ENCODE measurements at places on chromosomes 7 and 10.

GRCh38 chr7:35784332-35784731, 16.5 kb upstream of the SEPTIN7 start:
- DNase-seq = no peak

DNA sequence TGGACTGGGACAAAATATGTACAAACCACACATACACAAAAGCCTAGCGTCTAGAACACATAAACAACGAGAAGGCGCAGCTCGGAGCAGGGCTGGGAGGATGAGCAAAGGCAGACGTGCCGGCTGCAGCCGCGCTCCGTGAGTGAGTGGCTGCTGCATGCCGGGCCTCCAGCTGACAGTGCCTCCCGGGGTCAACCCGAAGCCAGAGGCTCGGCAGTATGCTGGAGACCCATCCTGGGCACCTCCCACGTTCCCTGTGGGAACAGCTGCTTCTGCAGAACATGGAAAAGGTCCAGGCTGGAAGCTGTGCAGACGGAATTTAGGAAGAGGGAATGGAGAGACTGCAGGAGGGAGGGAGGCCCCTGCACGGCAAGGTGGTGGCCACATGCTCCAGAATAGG, 3.6 kb upstream of the GPR146 start:
- DNase-seq = no peak

DNA sequence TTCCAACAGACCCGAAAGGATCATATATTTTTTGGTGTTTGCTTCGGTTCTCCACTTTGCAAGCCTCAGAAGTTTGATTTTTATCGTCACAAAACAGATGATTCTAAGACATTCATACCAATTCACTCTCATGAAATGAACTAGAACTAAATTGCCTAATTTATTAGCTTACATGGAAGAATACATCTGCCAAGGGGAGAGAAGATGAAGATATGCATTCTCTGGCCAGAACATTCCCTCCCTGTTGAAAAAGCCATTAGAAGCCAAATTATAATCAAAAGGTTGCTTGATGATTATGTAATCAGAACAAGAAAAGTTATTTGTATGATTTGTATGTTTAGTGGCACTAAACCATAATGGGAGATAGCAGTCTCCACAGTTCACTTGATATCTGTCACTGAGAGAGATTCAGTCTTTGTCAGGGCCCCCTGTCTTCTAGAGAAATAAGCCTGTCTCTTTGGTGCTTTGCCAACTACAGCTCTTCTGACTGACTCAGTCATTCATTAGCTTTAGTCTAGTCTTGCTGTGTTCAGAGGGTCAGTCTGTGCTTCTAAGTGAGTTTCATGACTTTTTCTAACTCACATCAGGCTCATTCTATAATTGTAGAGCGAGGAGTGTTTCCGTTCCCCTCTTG, 95.3 kb upstream of the GNAI1 start:
- no peak for DNase-seq

DNA sequence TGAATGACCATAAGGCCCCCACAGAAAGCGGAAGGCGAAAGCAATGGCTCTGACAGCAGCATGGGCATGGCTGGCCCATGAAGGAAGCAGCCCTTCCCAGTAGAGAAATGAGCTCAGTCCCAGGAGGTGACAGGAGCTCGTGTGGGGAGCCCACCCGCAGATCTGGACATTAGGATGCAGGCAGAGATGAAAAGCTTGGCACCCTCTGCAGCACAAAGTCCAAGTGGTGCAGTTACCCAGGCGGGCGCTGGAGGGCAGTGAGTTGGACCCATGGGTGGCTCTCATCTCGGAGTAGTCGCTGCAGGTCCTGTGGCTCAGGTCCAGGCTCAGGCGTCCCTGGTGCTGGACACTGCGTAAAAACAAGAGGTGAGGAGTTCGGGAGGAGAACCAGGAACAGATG, 109.0 kb downstream of the DLG5 start:
- DNase-seq = no peak

DNA sequence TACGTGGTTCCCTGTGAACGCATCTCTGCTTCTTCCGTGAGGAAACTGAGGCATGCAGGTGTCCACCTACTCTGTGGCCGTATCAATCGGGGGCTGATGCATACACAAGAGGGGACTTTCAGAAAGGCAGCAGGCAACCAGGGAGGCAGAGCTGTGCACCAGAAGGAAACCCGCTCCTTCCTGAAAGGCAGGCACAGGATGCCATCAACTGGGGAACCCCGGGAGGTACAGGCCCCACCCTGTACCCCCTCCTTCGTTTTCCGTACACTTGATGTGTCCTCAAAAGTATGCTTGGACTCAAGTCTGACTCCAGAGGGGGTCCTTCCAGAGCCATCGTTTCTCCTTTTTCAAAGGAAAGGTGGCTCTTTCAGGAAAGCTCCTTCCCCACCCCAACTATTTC, 59.5 kb downstream of the ASB13 start:
- DNase-seq = no peak

- DNase-seq = no peak
These were observed 43.0 kb downstream of the SRPK2 start for GRCh38 chr7:105345725-105346124.

GRCh38 chr10:32149252-32149955, 93.2 kb upstream of the KIF5B start:
- peak; percentile 84 for DNase-seq

- DNase-seq = no peak
These were observed 49.7 kb downstream of the CDK1 start for GRCh38 chr10:60827791-60828488.

- no peak for DNase-seq
These were observed 372.9 kb downstream of the GALNT17 start for GRCh38 chr7:71504697-71505441.

GRCh38 chr7:130345136-130345535, 520 bp downstream of the CPA5 start:
- DNase-seq = no peak

DNA sequence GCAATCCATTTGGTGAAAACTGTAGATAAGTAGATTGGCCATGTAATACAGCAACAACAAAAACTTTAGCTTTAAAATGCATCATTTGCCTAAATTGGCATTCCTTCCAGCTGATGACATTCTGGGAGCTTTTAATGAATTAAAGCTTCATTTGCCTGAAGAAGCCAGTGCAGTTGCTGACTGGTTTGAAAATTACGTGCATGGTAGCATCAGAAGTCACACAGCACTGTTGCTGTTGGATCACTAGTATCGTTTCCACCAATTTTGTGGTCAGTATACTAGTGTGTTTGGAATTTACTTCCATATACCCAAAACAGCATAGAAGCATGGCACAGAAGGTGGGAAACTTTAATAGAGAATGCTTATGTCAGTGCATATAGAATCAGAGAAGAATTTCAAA, 194.9 kb downstream of the ETV1 start:
- DNase-seq = no peak

- no peak for DNase-seq
These were observed 176.1 kb upstream of the PHYHIPL start for GRCh38 chr10:59000162-59000825.

DNA sequence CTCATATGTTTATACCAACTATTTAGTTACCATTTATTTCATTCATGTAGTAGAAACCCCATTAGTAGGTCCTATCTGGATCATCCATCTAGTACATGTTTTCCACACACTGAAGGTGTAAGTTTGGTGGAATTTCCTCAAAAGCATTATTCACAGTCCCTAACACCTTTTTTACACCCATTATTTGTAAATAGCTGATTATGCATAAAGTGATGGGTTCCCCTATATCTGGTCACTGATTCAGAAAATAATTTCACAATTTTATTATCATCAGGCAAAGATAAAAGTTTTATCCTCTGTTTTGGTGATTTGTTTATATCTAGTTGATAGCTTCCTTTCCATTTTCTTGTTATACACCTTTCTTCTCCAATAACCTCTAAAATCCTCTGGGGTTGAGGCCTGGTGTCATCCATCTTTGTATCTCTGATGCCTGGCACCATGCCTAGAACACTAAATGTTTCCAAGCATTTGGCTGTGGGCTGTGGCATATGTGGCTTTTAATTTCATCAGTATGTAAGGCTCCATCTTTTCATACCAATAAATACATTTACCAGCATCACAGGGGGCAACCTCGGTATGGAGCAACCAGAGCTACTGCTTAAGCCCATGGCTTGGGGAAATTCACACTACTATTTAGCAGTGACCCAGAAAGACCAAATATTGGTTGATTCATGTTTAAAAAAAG, 1089.5 kb upstream of the LRRN3 start:
- no peak for DNase-seq

- DNase-seq = no peak
These were observed 109.0 kb upstream of the PRKCQ start for GRCh38 chr10:6689036-6689435.

- no peak for DNase-seq
These were observed 58.2 kb upstream of the BET1 start for GRCh38 chr7:94062372-94062771.

GRCh38 chr10:52778511-52779392, 6.2 kb upstream of the MBL2 start:
- DNase-seq = peak; percentile 1

GRCh38 chr10:51090190-51090589, 15.9 kb downstream of the PRKG1 start:
- DNase-seq = peak; percentile 28

GRCh38 chr10:104472505-104472904, 118.9 kb downstream of the CFAP58 start:
- no peak for DNase-seq

- DNase-seq = no peak
These were observed 103.5 kb upstream of the FAM3C start for GRCh38 chr7:121499624-121500023.

- DNase-seq = no peak
These were observed 67.6 kb downstream of the INSIG1 start for GRCh38 chr7:155365146-155365874.

GRCh38 chr10:66783316-66783715, 142.5 kb upstream of the LRRTM3 start:
- DNase-seq = no peak

DNA sequence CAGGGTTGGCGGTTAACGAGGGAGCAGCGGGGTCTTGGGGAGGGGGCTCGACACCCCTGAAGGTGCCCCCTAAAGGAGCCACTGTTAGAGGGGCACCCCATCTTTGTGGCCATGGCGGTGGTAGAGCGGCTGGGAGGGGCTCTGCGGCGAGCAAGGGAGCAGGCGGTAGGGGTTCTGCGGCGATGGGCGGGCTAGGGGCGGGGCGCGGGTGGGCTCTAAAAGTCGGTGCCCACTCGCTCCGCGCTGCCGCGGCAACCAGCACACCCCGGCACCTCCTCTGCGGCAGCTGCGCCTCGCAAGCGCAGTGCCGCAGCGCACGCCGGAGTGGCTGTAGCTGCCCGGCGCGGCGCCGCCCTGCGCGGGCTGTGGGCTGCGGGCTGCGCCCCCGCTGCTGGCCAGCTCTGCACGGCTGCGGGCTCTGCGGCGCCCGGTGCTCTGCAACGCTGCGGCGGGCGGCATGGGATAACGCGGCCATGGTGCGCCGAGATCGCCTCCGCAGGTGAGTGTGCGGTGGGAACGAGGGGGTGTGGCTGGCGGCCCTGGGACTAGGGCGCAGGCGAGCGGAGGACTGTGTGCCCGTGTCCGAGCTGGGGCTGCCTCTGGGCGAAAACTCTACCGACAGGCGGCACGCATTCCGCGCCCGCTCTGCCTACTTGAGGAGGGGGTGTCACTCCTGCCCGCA, at the start of gene MEST:
Gene MEST, plus strand, starts transcription at position 245 of the 682 bp plus-strand sequence. Its CDS starts 229 bp downstream, at position 474.
- DNase-seq = no peak

GRCh38 chr7:5417106-5418071, 6.2 kb downstream of the TNRC18 start:
- no peak for DNase-seq

DNA sequence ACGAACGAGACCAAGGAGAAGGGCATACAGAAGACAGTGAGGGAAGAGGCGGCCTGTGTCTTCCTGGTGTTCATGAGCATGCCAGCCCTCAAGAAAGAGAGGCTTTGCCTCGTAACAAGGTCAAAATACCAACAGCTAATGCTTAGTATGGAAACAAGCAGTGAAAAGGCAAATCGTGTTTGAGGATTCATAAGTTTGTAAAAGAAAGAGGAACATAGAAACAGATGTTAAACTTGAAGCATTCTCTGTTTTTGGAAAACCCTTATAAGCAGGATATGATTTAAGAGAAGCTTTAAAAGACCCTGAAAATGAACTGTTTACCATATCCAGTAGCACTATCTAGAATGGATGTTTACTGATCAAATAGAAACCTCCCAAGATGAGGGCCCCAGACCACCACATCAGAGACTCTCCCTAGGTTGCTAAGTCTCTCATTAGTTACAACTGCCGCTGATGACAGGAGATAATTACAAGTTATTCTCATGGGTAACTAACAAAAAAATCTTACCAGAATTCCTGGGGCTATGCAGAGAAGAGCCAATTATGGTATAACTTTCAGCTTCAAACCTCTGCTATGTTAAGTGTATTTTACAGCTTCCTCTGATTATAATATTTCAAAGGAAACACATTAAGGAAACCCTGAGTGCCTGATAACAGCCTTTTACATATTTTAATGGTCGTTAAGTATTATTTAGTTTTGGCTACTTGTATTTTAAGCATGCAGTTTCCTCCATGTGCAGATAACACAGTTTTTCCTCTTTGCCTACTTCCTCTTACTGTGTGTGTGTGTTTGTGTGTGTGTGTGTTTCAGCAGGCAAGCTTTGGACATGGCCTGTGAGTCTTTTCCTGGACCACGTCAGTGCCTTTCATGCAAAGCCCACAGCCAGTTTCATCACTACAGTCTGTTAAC, 17.9 kb downstream of the JCAD start:
- DNase-seq = no peak

GRCh38 chr10:80075781-80076180, 2.7 kb upstream of the TMEM254 start:
- no peak for DNase-seq

DNA sequence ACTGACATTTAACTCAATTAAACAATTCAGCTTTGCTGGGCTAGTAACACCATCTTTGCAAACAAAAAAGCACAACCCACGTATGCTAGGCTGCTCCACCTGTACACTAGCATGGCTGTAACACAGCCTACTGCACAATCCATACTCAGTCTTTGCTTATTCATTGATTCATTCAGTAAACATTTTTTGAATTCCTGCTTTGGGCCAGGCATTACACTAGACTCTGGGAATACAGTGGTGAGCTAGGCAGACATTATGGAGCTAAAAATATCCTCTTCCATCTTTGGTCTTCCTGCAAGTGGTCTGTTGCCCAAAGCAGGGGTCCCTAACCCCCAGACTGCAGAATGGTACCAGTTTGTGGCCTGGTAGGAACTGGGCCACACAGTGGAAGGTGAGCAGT, 9.9 kb downstream of the CNNM1 start:
- DNase-seq = no peak
